HFFc6 (cell line): ENCODE measurements at places on chromosomes 13 and 19. TPM values are rescaled to one million over a fixed set of nuclear protein-coding genes. Genes with fewer than 3 reads are reported as not detected.

Gene KBTBD6
- 9.8 to 11.6 TPM (median 10.3 TPM) in 3 replicates for total RNA-seq

Gene FAM124A
- total RNA-seq: not detected in 3 replicates

Gene LYPD5
- total RNA-seq: 0.18 to 0.67 TPM (median 0.36 TPM) in 3 replicates

Gene KRTDAP
- total RNA-seq: not detected in 3 replicates

Gene ZNF541
- not detected in 3 replicates for total RNA-seq

Gene ZNF606
- 3.9 to 5.0 TPM (median 4.8 TPM) in 3 replicates for total RNA-seq

Gene BBC3
- 9.0 to 13.9 TPM (median 9.7 TPM) in 3 replicates for total RNA-seq

Gene PCDH8
- not detected in 3 replicates for total RNA-seq

Gene LIM2
- not detected in 3 replicates for total RNA-seq

Gene TUBA3C
- total RNA-seq: not detected in 3 replicates

Gene METTL21C
- total RNA-seq: not detected in 3 replicates

Gene SPTBN4
- 0.17 to 1.3 TPM (median 0.28 TPM) in 3 replicates for total RNA-seq

Gene CLEC4M
- not detected in 3 replicates for total RNA-seq

Gene SLC1A6
- total RNA-seq: not detected in 3 replicates

Gene ZNF723
- not detected in 3 replicates for total RNA-seq

Gene MCEMP1
- not detected in 3 replicates for total RNA-seq

Gene ERICH6B
- total RNA-seq: not detected in 3 replicates

Gene BRSK1
- total RNA-seq: 10.9 to 14.2 TPM (median 12.2 TPM) in 3 replicates

Gene BRCA2
- 4.7 to 7.9 TPM (median 7.5 TPM) in 3 replicates for total RNA-seq

Gene CATSPERD
- not detected in 3 replicates for total RNA-seq

Gene ZNF320
- 4.7 to 6.6 TPM (median 5.8 TPM) in 3 replicates for total RNA-seq

Gene PSG7
- total RNA-seq: 0.26 and 0.42 TPM in 2 replicates
